ENCODE measurements at places on chromosomes 1 and 21. TPM values are rescaled to one million over a fixed set of nuclear protein-coding genes. Genes with fewer than 3 reads are reported as not detected.

The CLIC6 gene
- total RNA-seq = under 0.01 TPM

The KRTAP12-4 gene
- total RNA-seq = not detected

The ERG gene
- total RNA-seq = 89.1 TPM

DNA sequence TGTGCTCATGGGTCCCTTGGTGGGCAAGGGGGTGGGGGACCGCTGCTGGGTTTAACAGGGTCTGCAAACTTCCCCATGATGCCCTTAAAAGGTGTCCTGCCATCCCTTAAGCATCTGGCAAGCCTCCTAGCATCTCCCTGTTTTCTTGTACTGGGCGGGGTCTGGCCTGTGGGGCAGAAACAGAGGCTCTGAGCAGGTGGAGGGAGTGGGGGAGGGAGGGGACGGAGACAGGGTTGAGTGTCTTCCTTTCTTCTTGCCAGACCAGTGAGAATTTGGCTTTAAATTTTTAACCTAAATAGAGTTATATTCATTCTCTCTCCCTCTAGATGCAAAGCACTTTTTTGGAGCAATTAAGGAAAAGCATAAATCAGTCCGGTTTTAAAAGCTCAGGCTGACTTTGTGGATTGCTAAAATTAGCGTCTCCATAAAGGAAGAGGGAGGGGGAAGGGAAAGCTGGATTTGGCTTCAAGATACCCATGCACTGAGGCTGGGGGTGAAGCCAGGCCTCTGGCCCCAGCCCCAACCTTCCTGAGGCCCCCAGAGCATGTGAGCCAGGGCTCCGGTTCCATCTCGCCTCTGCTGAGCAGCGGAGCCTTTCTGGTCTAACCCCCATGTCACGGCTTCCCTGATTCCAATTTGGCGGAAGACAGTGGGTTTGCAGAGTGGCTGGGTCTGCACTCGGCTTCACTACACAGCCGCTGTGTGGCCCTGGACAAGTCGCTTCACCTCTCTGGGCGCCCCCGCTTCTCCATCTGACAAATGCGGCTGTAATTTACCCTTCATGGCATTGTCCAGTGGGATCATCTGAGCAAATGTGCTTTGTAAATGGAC is 25.3 kb downstream of the IGSF21 start:
- DNase-seq = no peak

GRCh38 chr1:88867743-88868521 is 23.4 kb downstream of the GTF2B start:
- DNase-seq = no peak

The TRIM67 gene
- under 0.01 TPM for total RNA-seq

GRCh38 chr1:190452272-190452848 is 25.3 kb downstream of the BRINP3 start:
- no peak for DNase-seq

GRCh38 chr1:110084227-110085078 is 14.0 kb upstream of the ALX3 start:
- DNase-seq = peak; percentile 75

DNA sequence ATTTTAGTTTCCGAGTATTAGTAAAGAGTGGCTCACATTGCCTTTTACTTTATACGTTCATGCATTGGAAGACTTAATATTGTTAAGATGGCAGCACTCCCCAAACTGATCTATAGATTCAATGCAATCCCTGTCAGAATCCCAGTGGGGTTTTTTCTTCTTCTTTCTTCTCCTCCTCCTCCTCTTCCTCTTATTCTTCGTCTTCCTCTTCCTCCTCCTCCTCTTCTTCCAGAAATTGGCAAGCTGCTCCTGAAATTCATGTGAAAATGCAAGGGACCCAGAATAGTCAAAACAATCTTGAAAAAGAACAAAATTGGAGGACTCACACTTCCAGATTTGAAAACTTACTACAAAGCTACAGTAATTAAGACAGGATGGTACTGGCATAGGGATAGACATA is 23.2 kb upstream of the MACF1 start:
- DNase-seq = no peak

The LCE6A gene
- total RNA-seq = not detected

DNA sequence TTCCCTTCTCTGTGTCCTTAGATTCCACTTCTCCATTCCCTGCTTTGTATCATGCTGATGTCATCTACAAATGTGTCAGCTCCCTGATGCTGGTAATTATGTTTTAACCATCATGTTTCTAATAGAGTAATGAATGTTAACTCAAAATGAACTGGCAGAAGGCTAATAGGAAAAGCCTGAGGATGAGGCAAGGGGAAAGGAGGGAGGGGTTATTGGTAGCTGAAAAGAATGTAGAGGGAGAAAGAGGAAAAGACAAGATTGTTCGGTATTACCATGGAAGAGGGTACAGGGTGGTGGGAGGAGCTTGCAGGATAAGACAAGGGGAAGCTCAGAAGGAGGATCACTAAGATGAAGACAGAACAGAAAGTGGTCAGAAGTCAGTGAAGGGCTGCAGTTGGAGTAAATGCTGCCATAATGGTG is 150.9 kb downstream of the ZC3H11B start:
- no peak for DNase-seq

DNA sequence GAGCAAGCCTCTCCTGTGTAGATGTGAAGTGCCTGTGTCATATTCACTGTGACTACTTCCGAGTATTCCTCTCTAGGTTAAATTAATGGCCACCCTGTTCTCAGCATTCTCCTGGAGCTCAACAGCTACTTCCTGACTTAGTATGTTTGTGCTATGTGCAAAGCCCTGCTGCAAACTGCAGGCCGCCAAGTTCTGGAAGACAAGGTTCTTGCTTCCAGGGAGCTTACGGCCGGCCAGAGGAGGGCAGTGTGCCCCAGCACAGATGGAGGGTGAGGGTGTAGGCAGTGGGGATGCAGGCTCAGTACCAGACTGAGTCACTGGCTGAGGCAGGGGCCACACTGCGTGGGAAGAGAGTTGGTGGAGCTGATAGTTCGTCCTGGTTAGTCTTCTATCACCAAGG is 43.2 kb downstream of the ELK4 start:
- DNase-seq = no peak

DNA sequence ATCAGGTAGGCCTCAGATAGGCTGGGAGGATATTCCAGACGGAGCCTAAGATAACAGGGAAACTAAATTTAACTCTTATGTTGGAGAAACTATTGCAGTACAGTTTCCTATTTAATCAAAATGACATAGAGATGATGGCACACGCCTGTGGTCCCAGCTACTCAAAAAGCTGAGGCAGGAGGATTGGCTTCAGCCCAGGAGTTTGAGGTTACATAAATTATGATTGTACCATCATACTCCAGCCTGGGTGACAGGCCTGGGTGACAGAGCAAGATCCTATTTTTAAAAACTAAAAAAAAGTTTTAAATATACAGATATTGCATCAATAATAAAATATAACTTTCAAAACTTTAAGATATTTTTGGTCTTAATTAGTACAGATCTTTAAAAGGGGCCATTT is 25.2 kb upstream of the TAL1 start:
- peak; percentile 45 for DNase-seq
